ENCODE measurements at places on chromosomes 7 and 10.

DNA sequence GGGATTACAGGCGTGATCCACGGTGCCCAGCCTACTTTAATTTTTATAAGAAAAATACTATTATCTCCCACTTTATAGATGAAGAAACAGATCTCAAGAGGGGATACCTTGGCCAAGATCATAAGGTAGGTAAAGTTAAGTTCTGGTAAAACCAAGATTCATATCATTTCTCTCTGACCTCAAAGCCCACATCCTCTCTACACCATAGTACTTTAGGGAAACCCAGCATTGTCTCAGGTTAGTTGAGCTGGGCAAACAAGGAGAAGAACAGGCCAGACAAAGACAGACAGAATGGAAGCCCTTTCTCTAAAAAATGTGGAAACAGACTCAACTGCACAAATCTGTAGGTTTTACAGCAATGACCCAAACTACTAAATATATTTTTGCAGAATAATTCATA, 197.7 kb upstream of the FRMD4A start:
- no peak for DNase-seq

DNA sequence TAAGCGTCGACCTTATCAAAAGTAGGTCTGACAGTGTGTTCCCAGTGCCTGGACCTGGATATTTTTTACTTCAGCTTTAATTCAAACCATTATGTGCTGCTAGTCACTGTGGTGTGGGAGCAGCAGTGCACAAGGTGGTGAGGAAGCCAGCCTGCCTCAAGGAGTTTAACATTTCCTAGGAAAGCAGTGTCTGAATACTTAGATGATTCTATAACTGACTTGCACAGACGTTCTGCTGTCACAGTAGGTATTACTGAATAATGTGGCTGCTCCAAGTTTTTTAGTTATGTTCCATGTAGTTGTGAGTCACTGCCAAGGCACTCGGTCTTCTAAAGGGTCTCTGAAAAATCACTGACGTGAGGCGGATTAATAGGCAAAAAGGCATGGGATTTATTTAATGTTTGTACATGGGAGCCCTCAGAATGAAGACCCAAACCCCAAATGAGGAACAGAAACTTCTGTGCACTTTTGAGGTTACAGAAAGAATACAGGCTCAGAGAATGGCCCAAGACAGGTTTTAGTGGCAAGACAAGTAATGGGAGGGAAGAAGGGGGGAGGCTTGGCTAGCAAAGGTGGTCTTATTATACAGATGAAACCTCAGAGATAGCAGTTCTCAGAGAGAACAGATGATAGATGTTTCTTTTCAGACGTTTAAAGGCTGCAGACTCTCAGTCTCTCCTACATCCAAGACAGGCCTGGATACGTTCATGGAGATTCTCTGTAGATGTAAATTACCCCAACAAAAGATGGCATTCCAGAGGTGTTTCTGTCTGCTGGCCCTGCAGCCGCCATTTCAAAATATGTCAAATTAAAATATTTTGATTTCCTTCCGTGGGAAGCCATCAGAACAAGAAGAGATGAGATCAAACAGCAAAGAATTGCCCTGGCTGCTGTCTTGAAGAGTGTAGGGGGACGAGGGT, 209.3 kb downstream of the SDK1 start:
- DNase-seq: no peak

DNA sequence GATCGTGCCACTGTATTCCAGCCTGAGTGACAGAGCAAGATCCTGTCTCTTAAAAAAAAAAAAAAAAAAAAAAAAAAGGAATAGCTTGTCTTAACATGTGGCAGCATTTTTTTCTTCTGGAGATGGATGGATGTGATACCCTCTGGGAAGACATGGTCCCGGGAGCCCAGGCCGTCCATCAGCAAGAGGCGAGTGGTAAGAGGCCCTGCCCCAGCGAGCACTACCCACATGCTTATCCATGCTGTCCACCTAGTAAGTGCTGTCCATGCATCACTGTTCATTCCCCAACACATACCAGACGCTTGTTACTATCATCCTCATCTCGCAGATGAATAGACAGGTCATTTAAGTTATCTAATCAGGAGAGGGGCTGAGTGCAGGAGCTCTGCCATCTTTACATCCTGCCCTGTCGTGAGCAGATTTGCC, 12.9 kb downstream of the ATP6V1F start:
- no peak for DNase-seq

GRCh38 chr7:33766405-33766804, 138.9 kb upstream of the BMPER start:
- DNase-seq: no peak

GRCh38 chr7:152860310-152860709, 100.8 kb downstream of the ACTR3B start:
- DNase-seq: no peak
